ENCODE measurements at places on chromosomes 16 and 17.
A peak's percentile ranks its signal among the peaks of the same experiment; 100 is the strongest.

- no peak for DNase-seq
These were observed 16.9 kb downstream of the MPG start for GRCh38 chr16:94918-95265.

GRCh38 chr16:49567950-49568349 is 194.3 kb downstream of the C16orf78 start:
- DNase-seq = no peak

- DNase-seq = no peak
These were observed 591 bp downstream of the PSMD7 start for GRCh38 chr16:74297145-74297665.

DNA sequence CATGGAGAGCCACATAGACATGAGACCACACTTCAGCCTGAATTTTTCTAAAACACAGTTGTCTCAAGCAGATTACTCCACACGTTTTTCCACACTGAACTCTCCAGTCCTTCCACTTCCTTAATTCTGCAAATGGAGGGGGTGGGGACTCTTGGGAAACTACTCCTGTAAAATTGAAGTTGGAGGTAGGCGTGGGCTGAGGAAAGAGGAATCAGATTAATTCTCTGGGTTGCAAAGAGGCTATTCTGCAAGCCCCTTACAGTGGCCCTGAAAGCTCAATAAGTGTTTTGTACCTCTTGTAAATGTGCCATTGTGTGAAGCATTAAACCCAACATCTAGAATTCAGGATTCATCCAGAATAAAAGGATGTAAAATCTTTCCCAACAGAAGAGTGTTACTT is 9.6 kb downstream of the MARVELD3 start:
- no peak for DNase-seq

DNA sequence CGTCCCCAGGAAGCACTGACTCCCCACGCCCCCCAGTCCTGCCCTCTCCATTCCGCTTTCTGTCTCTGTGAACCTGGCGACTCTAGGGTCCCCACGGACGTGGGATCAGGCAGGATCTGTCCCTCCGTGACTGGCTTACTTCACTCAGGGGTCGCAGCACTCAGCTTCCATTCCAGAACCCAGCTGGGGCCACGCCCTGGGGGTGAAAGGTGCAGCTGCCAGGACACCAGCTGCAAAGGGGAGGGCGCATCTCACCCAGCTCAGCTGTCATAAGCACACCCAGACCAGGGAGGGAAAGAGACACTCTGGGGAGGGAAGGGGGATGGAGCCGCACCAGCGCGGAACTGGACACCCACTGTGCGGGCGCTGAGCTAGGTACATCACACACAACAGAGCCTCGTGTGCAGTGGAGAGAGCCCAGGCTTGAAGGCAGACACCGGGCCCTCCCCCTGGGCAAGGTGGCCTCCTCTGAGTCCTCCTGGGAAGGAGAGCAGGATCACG is 18.5 kb upstream of the HEXD start:
- DNase-seq = no peak

DNA sequence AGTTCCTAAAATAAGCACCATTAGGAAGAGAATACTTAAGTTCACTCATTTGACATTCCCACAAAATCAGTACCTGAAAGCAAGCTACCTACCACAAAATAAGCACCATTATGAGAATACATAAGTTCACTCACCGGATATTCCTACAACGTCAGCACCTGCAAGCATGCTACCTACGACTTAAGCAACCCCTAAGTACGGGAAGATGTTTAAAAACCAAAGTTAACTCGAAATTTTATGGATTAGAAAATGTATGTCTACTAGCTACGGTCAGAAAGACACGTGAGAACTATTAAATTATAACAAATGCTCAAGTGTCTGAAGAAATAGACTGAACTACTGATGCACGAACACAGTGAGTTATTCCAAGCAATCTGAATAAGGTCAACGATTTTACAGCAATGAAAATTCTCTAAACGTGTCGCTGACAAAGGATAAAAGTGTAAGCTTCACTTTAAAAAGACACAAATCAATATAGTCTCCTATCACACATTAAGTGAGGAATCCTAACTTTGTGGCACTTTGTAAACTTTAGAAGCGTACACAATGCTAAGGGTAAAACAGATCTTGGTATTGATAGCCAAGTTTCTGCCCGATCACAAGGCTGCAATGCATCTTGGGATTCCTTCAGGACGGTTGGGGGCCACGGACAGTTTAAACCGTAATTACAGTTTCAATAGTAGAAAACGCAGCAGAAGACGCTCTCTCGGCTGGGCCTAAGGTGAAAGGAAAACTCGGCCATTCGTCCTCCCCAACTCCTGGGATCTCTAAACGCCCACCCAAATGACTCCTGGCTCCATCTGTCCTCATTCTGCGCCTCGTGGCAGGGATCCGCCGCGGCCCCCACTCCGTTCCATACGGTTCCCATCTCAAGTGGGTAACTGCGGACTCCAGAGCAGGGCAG is 1.3 kb downstream of the GSPT1 start:
- DNase-seq = no peak

DNA sequence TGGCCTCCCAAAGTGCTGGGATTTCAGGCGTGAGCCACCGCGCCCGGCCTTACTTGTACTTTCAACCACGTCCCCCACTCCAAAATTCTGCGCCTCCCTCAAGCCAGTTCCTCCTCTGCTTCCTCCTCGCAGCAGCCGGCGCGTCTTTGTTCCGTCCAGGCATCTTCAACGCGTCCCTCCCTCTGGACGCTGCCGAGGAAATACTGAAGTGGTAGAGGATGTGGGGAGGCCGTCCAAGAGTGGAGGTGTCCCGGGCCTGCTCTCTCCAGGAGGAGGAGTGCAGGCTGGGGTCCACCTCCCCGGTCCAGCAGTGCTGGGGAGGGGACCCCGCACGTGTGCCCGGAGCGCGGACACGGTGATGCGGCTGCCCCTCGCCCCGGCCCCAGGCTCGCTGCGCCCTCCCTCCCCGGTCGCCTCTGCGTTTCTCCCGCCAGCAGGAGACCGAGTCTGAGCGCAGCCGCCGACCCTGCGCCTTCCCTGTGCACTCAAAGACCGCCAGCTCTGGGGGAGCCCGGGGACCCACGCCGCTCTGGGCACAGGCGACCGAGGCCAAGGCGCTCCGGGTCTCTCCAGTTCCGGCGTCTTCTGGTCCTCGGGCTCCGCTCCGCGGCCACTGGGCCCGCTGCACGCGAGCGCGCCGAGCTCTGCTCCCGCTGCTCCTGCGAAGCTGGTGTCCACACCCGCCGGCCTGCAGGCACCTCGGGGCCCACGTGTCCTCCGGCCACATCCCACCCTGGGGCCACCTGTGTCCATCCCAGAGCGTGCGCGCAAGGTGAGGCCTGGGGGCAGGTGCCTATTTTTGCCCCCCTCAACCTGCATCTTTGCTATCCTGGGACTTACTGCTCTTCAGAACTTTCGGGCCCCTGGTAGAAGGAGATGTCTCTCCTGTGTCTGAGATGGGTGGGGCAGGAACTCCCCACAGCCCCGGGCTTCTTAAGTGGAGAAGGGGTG is 31.7 kb downstream of the OSBPL7 start:
- peak; percentile 12 for DNase-seq

DNA sequence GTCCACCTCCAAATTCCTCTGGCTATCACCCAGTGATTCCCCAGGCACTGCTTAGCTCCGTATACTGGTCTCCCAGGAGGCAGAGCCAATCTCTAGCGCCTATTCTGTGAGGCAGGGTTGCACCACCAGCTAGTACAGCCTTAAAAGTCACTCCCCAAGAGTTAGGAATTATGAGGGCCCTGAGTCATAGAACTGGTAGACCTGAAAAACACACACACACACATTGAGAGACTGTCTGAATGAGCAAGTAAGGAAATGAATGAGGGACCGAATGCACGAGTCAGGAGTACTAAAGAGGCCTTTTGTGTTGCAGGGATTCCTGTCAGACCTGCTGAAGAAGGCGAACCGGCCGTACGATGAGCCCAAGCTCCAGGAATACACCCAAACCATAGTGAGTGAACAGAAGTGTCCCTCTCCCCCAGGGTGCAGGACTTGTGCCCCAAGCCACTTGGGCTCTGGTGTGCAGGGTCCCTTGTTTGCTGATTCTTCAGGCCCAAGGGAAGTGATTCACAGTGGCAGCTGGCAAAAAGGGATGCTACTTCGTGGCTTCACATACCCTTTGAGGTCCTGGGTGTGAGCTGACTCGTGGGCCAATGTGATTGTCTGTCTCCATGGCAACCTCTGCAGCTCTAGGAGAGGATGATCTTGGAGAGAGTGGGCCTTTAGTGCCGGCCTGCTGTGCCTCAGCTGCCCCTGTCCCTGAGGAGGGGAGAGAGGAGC is 24.7 kb downstream of the CALB2 start:
- DNase-seq = no peak

GRCh38 chr16:21301895-21302291 is 23.8 kb upstream of the CRYM start:
- DNase-seq = no peak

- DNase-seq = no peak
These were observed 25.3 kb upstream of the FAAP100 start for GRCh38 chr17:81577278-81578000.

GRCh38 chr16:87216841-87217275 is 100.3 kb downstream of the C16orf95 start:
- no peak for DNase-seq

- peak; percentile 69 for DNase-seq
These were observed 1.9 kb downstream of the SLC16A3 start for GRCh38 chr17:82230609-82231311.

DNA sequence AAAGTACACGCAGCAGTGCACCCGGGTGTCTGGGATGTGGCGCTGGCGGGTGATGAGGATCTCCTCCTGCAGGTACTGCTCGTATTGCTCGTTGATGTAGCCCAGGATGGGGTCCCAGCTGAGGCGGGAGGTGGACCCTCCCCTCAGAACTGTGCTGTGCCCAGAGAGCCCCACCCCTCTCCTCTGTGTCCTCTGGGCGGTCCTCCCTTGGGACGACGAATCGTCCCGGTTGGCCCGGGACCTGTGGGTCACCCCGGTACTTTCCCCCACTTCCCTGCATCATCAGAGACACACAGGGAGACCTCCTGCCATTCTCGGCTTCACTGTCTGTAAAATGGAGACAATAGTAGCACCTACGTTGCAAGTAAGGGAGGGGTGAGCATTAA is 4.2 kb downstream of the SEPTIN12 start:
- no peak for DNase-seq

GRCh38 chr16:2784358-2785100 is 2.8 kb downstream of the PRSS33 start:
- DNase-seq = no peak

- DNase-seq = no peak
These were observed 6.4 kb downstream of the ST6GALNAC2 start for GRCh38 chr17:76579281-76579680.

DNA sequence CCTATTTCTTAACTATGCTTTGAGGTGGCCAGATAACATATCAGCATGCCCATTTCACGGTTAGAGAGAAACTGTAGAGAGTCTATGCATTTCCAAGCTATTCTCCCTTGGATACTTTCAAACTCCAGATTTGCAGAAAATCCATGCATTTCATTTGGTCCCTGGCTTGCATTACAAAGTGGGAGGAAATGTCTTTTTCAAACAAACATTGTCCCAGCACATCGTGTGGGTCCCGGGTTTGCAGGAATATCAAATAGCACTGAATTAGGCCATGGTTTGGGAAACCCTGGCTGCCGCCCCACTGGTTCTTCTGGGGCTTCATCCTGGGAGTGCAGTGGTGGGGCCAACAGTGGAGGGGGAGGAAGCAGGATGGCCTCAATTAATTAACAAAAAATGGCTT is 171.9 kb downstream of the IRX5 start:
- no peak for DNase-seq

GRCh38 chr17:49125449-49125848 is 7.1 kb upstream of the B4GALNT2 start:
- no peak for DNase-seq

- no peak for DNase-seq
These were observed 148.4 kb downstream of the SLC39A11 start for GRCh38 chr17:72943826-72944689.

DNA sequence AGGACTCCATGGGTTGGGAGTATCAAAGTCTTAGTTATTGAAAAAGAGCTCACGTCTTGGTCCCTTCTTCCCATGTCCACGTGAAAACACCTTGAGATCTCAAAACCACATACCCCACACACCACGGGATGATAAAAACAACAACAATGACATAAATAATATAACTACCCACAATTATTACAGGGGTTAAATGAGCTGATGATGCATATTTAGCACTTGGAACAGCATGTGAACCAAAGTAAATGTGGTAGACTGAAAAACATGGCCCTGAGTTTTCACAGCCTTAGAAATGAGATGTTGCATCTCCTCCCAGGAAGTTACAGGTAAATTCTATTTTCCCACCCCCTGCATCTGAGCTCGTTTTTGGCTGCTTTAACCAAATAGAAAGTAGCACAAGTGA is 208.9 kb downstream of the C16orf95 start:
- no peak for DNase-seq

- no peak for DNase-seq
These were observed 45.4 kb downstream of the C16orf78 start for GRCh38 chr16:49419006-49419405.

- DNase-seq = peak; percentile 79
These were observed 36.9 kb downstream of the SYCE1L start for GRCh38 chr16:77236063-77236511.

GRCh38 chr17:19565817-19566575 is 32.3 kb downstream of the SLC47A1 start:
- no peak for DNase-seq

GRCh38 chr17:32904891-32905290 is 23.1 kb upstream of the TMEM98 start:
- no peak for DNase-seq

DNA sequence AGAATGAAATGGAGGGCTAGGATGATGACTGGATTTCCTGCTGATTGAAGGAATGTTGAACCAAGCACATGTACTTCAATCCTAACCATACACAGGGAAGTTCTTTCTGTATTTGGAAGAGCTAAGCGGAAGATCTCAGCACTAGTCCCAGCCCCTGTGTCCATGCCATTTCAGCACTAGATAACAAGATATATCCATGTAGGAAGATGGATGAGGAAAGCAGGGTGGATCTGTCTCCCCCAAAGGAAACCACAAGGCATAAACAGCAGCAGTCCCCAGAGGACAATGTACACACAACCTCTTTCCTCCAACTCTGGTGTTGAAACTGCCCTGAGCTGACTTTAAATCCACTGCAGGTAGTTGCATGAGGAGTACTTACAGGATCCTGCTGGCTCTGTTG is 75.1 kb downstream of the GRIN2A start:
- no peak for DNase-seq

GRCh38 chr17:73976147-73976546 is 227.3 kb upstream of the RPL38 start:
- no peak for DNase-seq

- no peak for DNase-seq
These were observed 230.7 kb downstream of the BCAS3 start for GRCh38 chr17:60908324-60908723.

- DNase-seq = no peak
These were observed 32.1 kb upstream of the PRKCB start for GRCh38 chr16:23803591-23804123.

- DNase-seq = no peak
These were observed 14.6 kb upstream of the CSNK1D start for GRCh38 chr17:82287868-82288801.

- no peak for DNase-seq
These were observed at the start of gene WNK4 for GRCh38 chr17:42779936-42780850. Gene WNK4, plus strand, starts transcription at chr17:42780610. Its CDS starts 89 bp downstream, at chr17:42780699.

GRCh38 chr17:82800885-82801284 is 38.9 kb downstream of the ZNF750 start:
- DNase-seq = no peak

GRCh38 chr17:55577687-55578086 is 66.4 kb upstream of the SMIM36 start:
- no peak for DNase-seq

Measured in renal cortex interstitium (tissue), 15 donors.